SK-N-SH treated with all-trans-retinoic acid at 6 μM for 48 hours (cell line): ENCODE measurements at places on chromosomes 11 and 22.

DNA sequence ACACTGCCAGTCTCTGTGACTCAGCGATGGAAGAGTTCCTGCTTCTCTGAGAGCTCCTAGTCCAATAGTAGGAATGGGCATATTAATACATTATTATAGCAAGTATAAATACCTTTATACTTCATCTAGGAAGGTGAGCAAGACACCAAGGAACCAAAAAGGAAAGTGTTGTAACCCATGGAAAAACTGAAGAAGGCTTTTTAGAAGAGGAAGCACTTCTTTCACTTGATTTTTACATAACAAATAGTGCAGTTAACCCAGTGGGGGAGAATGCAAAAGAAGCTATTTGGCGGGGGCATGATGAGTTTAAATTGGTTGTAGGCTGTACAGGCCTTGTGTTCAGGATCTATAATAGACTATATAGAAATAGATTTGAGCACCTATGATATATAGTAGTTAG, 31.2 kb upstream of the C11orf87 start:
- ATAC-seq: no peak

DNA sequence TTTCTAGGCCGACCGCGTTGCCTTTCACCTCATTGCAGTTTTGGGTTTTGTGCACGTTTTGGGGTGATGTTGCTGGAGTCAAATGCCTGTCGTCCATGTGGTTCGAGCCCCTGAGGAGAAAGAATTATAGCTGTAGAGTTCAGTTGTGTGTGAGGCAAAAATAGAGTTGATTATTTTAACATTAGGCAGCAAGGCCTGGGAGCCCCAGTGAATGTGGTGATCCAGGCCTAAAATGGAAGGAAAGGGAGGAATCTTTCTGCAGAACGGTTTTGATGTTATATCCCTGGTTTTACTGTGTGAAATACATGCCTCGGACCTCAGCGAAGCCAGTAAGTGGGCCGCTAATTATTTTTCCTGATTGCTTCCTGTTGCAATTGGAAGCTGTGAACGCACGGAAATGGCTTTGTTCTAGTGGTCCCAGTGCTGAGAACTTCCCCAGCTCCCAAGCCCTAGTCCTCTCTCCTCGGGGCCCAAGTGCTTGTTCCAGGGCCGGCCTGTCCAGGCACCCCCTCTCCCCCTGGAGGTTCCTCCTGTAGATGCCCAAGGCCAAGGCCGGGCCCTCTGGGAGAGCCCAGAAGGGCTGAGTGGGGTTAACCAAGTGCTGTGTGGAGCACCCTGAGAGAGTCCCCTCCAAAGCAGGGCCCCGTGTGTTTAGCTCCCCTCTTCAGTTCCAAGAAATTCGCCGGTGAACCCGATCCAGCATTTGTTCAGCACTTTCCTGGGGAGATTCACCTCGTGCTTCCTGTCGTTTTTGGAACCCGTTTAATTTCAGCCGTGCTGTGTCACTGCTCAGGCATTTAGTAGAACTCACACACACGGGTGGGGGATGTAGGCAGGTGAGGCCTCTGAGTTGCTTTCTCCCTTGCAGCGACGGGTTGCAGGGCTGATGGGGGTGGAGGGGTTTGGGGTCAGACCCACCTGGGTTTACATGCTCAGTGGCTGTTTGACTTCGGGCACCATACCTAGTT, 2.1 kb downstream of the LRP5 start:
- peak; percentile 60 for ATAC-seq

DNA sequence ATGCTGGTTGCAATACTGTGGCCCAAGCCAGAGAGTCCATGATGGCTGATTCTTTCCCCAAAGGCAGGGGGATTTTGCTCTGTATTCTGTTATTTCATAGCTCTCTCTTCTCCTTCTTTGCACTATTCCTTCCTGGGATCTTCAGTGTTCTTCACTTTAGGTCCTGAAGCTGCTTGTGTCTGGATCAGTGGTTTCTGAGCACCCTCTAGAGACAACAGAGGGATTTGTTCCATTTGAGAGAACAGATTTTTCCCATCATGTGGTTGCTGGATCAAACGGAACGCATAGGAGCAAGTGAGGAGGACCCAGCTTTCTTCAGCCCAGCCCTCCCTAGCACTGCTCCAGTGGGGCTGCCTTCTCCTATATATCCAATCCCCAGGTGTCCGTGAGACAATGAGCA, 68.7 kb upstream of the SYN3 start:
- no peak for ATAC-seq

GRCh38 chr11:30504468-30504867, 81.7 kb downstream of the MPPED2 start:
- no peak for ATAC-seq

- no peak for ATAC-seq
Observed at GRCh38 chr11:131145791-131146190, 224.6 kb upstream of the NTM start.

DNA sequence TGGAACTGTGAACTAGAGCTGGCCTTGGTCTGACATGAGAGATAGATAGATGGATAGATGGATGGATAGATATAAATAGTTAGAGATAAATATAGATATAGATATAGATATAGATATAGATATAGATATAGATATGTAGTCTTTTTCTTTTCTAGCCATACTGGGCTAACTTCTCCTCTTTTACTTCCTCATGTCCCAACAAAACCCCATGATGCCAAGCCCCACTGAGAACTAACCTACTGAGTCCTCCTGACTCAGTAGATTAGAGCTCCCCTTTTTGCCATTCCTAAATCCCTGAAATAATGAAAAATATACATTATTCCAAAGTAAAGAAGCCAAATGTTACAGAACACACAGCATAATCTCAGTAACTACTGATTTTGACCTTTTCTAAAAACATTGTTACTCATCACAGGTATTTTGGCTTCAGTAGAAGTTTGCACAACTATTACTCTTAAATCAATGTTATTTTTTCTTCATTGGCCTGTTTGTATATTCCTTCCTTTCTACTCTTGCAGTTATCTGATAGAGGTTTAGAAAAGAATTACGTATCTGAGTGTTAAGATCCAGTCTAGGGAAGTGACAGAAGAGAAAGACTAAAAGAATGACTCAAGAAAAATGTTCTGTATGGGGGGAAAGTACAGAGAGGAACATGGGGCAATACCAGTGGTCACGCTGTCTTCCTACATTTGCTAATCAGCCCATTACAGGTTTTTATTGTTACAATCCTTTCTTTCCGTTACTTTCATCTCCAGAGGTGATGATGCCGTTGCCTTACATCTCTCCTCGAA, 6.0 kb upstream of the OR10D3 start:
- ATAC-seq: no peak

DNA sequence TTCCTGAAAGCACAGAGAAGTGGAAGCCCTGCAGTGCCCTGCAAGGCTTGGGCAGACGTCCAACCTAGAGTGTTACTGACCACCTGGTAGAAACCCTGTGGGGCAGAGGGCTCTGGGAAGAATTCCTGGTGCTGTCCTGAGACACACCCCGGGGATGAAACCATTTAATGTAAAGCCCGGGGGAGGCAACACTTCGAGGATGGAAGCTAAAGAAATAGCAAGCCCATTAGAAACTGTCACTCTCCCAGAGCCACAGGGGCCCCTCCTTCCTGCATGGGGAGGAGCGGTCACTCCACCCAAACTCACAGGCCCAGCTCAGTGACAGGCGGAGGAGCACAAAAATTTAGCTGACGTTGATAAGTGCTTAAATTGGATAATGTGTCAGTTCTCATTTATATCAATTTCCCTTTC, 57.6 kb downstream of the NRXN2 start:
- ATAC-seq: no peak

- no peak for ATAC-seq
Observed at GRCh38 chr22:17888855-17889254, 114.6 kb upstream of the BID start.

GRCh38 chr11:119229741-119230140, 23.6 kb downstream of the CBL start:
- ATAC-seq: no peak

- ATAC-seq: no peak
Observed at GRCh38 chr11:70067591-70068341, 10.4 kb upstream of the ANO1 start.

- no peak for ATAC-seq
Observed at GRCh38 chr11:8838248-8838647, 72.7 kb upstream of the AKIP1 start.

GRCh38 chr11:74818283-74818946, 69.8 kb downstream of the RNF169 start:
- no peak for ATAC-seq

- no peak for ATAC-seq
Observed at GRCh38 chr11:1345737-1346513, 36.5 kb upstream of the TOLLIP start.

DNA sequence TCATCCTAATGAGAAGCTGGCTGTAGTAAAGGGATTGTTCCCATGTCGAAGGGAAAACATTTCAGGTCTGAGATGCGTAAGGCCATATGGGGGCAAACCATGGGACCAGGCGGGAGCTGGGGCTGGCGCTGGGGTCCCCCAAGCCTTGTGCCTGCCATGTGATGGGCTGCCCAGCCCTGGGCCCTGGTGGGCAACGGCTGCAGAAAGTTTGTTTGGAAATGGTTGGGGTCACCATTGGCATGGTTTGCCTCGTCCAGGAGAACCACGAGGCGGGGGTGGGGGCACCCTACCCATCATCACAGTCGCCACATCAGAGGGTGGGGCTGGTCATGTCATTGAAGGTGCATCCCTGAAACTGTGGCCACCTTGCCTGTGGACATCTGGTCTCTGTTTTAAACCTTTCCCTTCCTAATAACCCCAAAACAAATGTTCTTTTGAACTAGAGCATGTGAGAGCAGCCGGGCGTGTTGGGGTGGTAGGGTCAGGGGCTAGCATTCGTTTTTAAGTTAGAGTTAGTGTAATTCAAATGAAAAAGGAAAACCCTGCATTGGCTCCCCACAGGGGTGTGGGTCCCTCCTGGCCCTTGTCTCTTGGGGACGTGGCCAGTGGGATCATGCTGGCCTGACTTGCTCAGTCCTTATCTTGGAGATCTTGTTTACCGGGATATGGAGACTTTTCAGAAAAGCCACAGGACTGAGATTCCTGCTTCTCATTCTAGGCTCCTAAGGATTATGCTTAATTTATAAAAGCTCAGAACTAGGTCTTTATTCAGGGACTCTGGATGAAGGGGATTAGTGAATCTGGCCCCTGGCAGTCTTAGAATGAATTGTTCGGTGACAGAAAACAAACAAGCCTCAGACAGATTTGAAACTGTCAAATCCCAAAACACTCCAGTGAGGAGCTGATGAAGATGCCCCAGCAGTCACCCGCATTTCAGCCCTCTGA, 98.5 kb downstream of the CTTN start:
- ATAC-seq: no peak
